ENCODE measurements at places on chromosomes 4 and X.

DNA sequence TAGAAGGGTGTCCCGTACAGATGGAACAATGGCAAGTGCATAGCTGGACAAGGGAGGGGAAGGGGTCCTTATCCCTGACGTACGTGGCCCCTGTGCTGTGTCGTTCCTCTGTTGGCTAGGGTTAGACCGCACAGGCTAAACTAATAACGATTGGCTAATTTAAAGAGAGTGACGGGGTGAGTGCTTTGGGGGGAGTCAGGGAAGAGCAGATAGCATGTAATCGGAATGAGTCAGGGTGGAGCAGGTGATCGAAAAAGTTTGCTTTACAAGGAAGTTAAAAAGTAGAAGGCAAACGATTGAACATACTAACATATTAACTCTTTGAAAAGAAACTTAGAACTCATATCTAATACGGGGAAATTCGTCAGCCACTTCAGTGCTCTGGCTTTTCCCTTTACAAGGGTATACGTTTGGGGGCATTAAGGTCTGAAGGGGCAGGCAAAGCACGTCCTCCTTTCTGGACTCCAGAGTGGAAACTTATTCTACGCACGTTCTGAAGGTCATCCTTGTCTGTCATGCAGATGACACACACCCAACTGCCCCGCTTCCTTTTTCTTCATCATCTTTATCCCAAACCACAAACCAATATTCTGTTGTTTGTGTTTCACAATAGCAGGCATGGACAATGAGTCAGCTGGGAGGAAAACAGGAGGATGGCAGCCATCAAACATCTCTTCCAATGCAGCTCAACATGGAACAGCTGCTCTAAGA, 10.2 kb upstream of the CRLF2 start:
- no peak for DNase-seq

- DNase-seq: no peak
Observed at GRCh38 chrX:39869846-39870601, 227.7 kb downstream of the BCOR start.

GRCh38 chrX:130524476-130525194, 122.8 kb downstream of the RBMX2 start:
- no peak for DNase-seq

GRCh38 chrX:141258080-141258479, 15.8 kb upstream of the SPANXC start:
- DNase-seq: no peak

GRCh38 chrX:7068939-7069367, 78.6 kb upstream of the STS start:
- DNase-seq: peak; percentile 43

- no peak for DNase-seq
Observed at GRCh38 chr4:10212400-10212799, 95.8 kb upstream of the WDR1 start.

DNA sequence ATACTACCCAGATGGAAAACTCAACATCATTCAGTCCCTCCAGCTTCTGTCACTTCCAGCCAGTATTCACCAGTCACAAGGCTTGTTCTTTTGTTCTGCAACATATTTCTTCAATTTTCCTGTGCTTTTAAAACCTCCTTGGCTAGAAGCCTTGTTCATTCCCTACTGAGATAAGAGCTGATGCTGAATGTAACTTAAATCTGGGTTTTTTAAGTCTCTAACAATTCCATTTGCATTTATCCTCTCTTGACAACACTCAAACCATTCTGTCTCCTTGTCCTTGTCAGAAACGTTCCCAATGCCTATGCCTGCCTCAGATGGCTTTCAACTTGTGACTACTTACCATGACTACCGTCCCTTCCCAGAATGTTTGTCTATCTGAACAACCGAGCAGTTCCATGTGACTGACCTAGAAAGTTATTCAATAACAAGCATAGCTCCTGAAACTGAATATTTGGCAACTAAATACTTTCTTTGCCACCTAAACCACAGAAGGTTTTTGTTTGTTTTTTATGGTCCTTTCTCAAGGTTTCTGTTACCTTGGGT, 682.9 kb upstream of the GALNTL6 start:
- peak; percentile 1 for DNase-seq

GRCh38 chrX:66046612-66047235, 6.8 kb upstream of the VSIG4 start:
- no peak for DNase-seq

- no peak for DNase-seq
Observed at GRCh38 chr4:161002386-161002785, 1161.4 kb downstream of the FSTL5 start.

- DNase-seq: no peak
Observed at GRCh38 chr4:7635445-7636239, 200.9 kb upstream of the PSAPL1 start.

- DNase-seq: no peak
Observed at GRCh38 chr4:113347245-113347644, 297.8 kb downstream of the ANK2 start.

- no peak for DNase-seq
Observed at GRCh38 chr4:94934201-94934600, 176.4 kb downstream of the BMPR1B start.

- peak; percentile 76 for DNase-seq
Observed at GRCh38 chrX:44432641-44433040, 89.2 kb upstream of the EFHC2 start.

GRCh38 chr4:30847958-30848357, 127.8 kb downstream of the PCDH7 start:
- DNase-seq: no peak

GRCh38 chr4:36386691-36387090, 105.3 kb downstream of the DTHD1 start:
- no peak for DNase-seq

- DNase-seq: no peak
Observed at GRCh38 chr4:85210353-85210752, 243.9 kb upstream of the WDFY3 start.

- DNase-seq: peak; percentile 70
Observed at GRCh38 chrX:989959-990510, 222.4 kb downstream of the CRLF2 start.

DNA sequence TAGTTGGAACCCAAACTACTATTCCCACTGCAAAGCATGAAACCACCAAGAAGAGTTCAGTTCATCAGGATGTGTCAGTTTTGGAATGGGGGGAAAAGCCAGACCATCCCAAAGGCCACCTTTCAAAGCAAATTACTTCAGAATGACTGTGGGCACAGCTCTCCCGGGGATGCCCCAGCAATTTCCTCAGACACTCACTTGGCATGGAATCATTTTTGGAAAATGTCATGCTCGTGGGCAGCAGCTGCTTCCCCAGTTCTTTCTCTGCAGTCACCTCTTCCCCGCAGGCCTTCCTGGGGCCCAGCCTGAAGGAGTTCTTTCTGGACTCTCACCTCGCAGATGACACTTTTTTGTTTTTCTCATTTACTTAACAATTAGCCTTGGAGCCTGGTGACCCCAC, 350.3 kb downstream of the NR3C2 start:
- DNase-seq: no peak

GRCh38 chr4:24190761-24191695, 301.2 kb upstream of the PPARGC1A start:
- no peak for DNase-seq

DNA sequence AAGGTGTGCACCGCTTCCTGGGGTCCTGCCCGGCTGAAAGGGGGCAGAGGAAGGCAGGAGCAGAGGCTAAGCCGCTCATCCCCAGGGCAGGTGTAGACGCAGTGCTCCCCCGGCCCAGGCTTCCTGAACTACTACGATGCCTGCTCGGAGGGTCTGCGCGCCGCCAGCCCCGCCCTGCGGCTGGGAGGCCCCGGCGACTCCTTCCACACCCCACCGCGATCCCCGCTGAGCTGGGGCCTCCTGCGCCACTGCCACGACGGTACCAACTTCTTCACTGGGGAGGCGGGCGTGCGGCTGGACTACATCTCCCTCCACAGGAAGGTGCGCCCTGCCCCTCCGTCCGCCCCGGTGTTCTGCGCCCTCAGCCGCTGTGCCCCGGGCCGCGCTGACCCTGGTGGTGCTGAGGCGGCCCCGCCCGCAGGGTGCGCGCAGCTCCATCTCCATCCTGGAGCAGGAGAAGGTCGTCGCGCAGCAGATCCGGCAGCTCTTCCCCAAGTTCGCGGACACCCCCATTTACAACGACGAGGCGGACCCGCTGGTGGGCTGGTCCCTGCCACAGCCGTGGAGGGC, 8.4 kb upstream of the SLC26A1 start:
- DNase-seq: no peak

DNA sequence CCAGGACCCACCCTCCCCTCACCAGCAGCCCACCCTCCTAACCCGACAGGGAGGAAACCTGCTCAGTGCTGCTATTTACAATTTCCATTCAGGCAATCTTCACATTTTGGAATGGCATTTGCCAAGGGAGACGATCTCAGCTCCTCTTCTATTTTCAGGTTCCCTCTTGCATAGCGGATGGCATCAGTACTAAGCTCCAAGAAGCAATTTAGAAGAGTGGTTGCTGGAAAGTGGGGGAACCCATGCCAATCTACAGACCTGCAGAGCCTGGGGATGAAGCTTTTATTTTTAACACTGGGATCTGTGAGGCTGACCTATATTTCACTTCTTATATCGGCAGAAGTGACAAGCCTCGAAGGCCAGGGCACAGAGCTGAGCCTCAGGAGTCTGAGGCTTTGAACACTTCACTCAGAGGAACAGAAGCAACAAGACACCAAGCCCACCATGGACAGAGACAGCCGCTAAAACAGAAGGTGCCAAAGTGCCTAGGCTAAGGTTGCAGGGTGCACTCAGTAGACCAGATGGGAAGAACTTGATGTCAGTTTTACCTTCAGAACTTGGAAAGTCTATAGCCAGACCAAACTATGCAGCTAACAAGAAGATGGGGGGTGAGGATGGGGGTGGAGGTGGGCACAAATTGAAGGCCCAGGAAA, 44.0 kb downstream of the SCD5 start:
- DNase-seq: no peak

- DNase-seq: peak; percentile 5
Observed at GRCh38 chrX:24760363-24761000, 66.8 kb downstream of the POLA1 start.

DNA sequence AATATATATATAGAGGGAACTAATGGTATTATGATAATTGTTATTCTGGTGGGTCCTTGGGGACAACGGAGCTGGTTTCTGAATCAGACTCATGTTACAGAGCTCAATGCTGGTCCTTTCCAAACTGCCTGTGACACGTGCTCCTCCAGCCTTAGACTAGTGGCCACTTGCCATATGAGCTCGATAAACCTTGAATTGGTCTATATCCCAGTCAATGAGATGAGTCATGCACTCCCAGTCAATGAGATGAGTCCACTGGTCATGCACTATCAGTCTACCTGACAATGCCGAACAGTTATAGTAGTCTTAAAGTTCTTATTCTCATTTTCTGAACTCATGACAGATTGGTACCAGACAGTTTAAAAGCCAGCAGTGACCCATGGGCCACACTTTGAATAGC, 325.2 kb downstream of the LDB2 start:
- DNase-seq: no peak

GRCh38 chr4:150923945-150924344, 91.1 kb downstream of the LRBA start:
- no peak for DNase-seq

DNA sequence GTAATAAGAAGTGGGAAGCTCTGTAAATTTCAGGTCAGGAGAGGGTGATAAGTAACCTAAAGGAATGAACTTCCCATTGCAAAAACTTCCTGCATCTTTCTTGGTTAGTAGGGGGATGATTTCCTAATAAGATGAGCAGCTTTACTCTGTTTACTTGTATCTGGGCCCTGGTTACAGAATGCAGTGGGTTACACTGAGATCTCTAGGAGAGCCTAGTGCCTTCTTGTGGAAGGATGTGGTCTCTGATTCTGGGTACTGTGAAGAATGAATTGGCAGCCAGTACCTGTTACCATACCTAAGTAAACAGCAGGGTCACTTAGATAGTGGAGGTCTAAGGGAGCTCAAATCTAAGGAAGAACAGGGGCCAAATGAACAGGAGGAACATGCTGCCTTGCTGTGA, 320.6 kb downstream of the ARHGAP10 start:
- peak; percentile 61 for DNase-seq

GRCh38 chr4:136441629-136442282, 1090.5 kb downstream of the PCDH18 start:
- DNase-seq: no peak

GRCh38 chrX:104284507-104284906, 29.8 kb upstream of the ESX1 start:
- no peak for DNase-seq

- DNase-seq: peak; percentile 43
Observed at GRCh38 chrX:53356186-53356585, 66.3 kb downstream of the SMC1A start.

GRCh38 chr4:6472387-6473263, at the start of gene PPP2R2C:
PPP2R2C (minus strand) TSS chr4:6472614; CDS start chr4:6472229, 385 bp downstream.
- peak; percentile 38 for DNase-seq

DNA sequence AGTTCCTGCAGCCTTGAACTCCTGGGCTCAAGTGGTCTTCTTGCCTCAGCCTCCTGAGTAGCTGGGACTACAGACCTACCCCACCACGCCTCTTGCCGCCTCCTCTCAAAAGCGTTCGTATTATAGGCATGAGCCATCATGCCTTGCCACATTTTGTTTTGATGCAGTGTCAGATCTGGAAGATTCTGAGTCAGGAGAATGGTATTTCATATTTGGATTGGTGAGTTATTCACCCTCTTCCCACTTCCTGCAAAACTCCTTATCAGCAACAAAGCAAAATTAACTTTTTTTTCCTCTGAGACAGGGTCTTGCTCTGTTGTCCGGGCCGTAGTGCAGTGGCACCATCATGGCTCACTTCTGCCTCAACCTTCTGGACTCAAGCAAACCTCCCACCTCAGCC, 29.6 kb downstream of the REST start:
- no peak for DNase-seq

DNA sequence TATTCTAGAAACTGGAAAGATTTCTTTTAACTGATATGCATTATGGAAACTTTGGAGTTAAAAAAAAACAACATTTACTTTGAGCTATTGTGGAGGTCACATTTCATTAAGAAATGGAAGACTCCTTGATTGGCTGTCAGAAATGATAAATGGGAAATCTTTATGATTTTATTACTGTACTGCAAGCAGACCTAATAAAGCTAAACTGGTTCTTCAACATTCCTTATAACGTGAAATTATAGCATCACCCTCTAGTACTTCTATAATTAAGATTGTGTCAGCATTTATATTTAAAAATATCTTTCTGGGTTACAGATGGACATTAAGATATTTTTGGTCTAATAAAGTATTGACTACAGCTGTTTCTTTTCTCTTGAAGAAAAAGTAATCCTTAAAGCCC, 213.8 kb upstream of the PACRGL start:
- no peak for DNase-seq

- DNase-seq: no peak
Observed at GRCh38 chr4:92599044-92599443, 295.3 kb downstream of the GRID2 start.

GRCh38 chr4:169627307-169627706, 6.9 kb downstream of the CLCN3 start:
- peak; percentile 54 for DNase-seq

- no peak for DNase-seq
Observed at GRCh38 chrX:43573441-43574015, 82.6 kb upstream of the MAOA start.

- no peak for DNase-seq
Observed at GRCh38 chrX:46634577-46634976, 61.0 kb downstream of the CHST7 start.
